ENCODE measurements at places on chromosomes 11 and 22.

GRCh38 chr22:31972180-31972579 is 27.8 kb downstream of the YWHAH start:
- DNase-seq, result no peak

- DNase-seq, result no peak
These were observed 321.1 kb upstream of the PLET1 start for GRCh38 chr11:112581747-112582146.

GRCh38 chr11:117313828-117314768 is 2.0 kb downstream of the BACE1 start:
- no peak for DNase-seq

GRCh38 chr22:47269516-47270088 is 507.2 kb downstream of the TBC1D22A start:
- no peak for DNase-seq

DNA sequence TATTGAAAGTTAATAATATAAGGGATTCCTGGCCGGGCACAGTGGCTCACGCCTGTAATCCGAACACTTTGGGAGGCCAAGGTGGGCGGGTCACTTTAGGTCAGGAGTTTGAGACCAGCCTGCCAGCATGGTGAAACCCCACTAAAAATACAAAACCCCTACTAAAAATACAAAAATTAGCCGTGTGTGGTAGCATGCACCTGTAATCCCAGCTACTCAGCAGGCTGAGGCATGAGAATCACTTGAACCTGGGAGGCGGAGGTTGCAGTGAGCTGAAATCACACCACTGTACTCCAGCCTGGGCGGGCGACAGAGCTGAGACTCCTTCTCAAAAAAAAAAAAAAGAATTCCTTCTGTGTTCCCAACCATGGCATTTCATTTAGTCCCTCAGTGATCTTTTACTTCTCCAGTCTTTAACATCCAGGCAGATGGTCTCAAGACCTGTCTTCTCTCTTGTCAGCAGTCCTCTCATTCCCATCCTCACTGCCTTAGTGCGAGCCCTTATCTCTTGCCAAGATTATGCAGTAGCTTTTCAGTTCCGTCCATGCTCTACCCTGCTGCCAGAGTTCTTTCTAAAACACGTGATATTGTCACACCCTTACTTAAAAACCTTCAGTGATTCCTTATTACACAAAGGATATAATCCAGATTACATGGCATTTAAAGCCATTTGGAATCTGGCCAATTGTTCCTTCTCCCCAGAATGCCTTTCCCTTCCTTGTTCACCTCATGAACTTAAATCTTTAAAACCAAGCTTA is 17.9 kb downstream of the RTN3 start:
- peak; percentile 78 for DNase-seq

DNA sequence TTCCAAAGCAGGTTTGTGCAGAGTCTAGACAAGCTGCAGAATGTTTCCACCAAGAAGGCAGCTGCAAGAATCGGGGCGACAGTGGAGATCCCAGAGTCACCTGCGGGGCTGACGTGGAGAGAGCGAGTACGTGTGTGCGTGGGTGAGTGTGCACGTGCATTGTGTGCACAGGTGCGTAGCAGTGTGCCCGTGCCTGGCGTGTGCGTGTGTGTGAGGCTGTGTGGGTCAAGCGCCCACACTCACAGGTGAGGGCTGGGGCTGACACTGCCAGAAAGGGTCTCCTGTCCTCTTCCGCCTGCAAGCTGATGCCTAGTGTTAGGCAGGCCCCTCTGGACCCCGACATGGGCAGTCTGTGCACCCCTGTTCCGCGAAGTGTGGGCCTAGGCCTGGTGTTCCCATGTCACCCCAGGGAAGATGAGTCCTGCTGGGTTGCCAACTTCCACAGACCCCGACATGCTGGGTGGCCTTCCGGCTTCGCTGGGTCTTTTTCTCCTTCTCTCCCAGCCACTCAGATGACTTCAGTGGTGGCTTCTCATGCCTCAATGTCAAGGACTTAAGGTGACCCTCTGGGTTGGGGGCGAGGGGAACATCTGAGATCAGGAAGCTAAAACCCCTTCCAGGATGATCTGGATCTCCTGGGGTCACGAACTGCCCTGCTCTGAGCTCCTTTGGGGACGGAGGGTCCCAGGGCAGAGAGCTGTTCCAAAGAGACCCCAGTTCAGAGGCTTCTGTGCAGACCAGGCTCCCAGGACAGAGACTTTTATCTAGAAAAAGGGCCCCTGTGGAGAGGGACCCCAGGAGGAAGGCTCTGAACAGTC is 10.4 kb upstream of the SYT8 start:
- DNase-seq, result no peak

DNA sequence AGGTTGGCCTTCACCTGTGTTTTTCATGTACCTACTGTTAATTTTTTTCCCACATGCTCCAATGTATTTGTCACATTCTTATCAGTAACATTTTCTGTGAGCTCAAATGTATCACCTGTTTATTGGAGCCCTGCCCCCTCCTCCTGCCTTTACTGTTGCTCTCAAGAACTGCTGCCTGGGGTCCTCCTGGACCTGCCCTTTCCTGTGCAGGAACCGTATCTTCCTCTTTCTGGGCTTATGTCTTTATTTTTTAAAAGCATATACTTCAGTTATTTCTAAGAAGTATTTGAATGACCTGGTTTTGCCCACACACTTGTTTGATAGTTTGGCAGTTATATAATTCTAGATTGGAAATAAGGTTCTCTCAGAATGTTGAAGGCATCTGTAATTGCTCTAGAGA is 5.9 kb downstream of the FAM118B start:
- no peak for DNase-seq

DNA sequence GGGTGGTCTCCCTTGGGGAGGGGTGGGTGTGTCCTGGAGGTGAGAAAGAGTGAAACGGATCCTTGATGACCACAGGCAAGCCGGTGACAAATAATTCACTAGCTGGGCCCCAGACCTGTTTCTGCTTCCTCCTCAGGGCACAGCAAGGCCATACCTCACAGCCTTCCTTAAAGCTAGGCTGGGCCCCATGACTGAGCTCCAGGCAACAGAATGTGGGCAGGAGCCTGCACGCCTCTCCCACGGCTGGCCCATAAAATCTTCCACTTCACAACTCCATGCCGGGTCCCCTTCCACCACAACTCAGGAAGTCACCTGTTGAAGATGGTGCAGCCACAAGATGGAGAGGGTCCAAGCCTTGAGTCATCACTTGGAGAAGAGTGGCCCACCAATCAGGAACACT is 23.9 kb downstream of the SLC22A12 start:
- DNase-seq, result no peak

DNA sequence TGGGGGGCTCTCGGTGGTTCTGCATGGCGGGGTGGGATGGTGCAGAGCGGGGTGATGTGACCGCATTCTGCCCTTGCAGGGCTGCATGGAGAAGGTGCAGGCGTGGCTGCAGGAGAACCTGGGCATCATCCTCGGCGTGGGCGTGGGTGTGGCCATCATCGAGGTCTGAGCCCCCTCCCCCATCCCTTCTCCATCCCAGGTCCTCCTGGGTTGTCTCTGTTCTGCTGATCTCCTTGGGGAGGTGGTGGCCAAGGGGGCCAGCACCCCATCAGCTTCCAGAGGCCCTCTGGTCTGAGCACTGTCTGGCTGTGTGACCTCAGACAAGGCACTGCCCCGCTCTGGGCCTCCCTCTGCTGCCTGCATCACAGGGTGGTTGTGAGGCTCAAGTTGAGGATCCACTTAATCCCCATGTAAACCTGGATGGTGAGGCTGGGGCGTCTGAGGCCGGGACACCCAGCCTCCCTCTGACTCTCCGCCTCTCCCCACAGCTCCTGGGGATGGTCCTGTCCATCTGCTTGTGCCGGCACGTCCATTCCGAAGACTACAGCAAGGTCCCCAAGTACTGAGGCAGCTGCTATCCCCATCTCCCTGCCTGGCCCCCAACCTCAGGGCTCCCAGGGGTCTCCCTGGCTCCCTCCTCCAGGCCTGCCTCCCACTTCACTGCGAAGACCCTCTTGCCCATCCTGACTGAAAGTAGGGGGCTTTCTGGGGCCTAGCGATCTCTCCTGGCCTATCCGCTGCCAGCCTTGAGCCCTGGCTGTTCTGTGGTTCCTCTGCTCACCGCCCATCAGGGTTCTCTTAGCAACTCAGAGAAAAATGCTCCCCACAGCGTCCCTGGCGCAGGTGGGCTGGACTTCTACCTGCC is 53.3 kb downstream of the CD82 start:
- no peak for DNase-seq

DNA sequence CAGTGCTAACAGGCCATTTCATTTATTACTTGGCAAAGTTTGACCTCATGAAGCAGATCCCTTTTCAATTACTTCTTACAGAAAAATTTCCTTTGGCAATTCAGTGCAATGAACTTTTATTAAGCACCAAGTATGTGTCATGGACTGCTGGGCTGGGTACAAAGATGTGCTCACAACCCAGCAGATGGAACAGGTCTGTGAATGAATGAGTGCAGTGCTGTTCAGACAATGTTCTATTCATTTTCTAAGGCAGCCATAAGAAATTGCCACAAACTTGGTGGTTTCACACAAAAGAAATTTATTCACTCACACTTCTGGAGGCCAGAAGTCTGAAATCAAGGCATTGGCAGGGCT is 428.5 kb downstream of the SOX6 start:
- no peak for DNase-seq

DNA sequence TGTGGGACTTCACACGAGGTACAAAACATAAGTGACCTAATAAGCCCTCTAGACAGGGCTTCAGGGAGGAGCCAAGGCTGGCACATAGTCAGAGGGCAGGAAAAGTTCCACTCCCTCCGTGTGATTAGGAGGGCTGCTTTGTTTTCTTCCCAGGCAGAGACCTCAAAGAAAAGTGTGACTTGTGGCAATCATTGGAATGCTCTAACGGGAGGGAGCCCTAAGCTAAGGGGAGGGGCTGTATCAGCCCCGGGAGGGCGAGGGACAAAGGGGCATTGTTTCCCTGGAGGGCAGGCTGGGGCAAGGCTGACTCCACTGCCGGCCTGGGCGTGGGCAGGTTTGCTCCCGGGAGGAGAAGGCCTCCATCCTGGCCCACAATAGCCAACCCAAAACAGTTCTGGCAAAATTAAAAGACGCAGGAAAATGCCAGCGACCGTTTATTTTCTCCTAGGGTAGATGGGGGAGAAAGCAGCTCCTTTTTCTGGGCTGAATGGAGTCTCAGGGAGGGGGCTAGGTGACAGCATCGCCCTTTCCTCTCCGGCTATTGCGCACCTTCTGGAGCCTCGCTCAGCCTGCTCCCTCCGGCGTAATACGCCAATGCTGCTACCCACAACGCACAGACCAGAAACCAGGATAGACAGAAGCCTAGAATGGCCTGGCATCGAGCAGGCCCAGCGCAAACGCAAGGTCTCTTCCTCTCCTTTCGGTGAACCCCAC is 60.2 kb downstream of the ENDOD1 start:
- DNase-seq, result no peak

DNA sequence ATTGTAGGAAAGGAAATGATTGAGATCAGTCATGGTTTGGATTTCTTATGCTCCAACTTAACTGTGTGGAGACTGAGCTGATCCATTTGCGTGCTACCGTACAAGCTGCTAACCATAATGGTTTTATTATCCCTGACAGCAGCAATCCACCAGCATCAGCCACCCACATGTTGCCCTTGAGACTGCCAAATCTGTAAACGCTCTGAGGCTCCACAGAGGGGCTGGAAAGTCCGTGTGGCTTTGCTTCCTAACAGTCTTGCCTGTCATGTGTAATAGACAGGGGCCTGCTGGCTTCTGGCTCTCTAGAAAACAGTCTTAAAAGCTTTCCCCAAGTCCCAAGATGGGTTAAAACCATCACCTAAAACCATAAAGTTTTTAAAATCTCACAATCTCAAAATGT is 30.1 kb downstream of the ATG16L2 start:
- no peak for DNase-seq

All from HAP-1 (cell line).